ENCODE measurements at places on chromosomes 1 and 21. TPM values are rescaled to one million over a fixed set of nuclear protein-coding genes. Genes with fewer than 3 reads are reported as not detected.

DNA sequence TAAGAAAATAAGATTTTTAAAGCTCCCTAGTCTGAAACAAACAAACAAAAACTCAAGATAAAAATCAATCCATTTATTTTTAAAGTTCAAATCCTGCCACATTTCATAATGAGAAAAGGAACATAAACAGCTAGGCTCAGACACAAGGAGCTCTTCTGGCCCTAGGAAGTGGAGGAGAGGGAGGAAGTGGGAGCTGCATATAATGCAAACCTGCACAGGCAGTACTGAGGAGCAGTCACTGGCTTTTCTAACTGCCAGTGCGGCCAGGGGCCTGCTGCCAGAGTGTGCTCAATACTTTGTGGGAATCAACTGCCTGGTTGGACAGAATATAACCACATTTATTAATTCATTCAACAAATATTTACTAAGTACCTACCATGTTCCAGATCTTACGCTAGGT is 139.8 kb upstream of the SPATA6 start:
- DNase-seq, result no peak
- no peaks in the 10 kb centered on the region for H3K36me3 ChIP-seq
- no peak overlapping the region for H3K27ac ChIP-seq
- H3K4me1 ChIP-seq, result no peaks in the 10 kb centered on the region
- H3K4me3 ChIP-seq, result no peak overlapping the region

CELA3A gene
- total RNA-seq, result not detected

GRCh38 chr1:3265835-3266805 is 188.3 kb upstream of the ARHGEF16 start:
- H3K4me3 ChIP-seq, result no peak overlapping the region
- H3K27me3 ChIP-seq, result no peaks in the 10 kb centered on the region
- no peaks in the 10 kb centered on the region for H3K4me1 ChIP-seq
- DNase-seq, result no peak
- no peaks in the 10 kb centered on the region for H3K36me3 ChIP-seq

FAM110D gene
- not detected for total RNA-seq

LRRN2 gene
- not detected for total RNA-seq

DNA sequence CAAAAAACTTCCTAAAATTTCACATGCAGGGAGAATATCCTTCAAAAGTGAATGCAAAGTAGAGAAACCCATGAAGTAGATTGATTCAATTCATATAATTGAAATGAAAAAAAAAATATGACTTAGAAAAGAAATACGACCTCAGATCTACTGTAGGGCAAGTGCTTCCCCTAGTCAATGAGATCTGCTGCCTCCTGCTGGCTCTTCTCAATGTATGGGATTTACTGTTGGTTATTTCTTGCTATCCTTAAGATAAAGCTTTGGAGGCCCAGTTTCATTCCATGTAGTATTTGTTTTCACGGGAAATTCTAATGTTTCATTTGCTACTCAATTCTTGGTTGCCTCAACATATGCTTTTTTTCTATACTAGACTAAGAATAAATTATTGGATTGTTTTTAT is 46.2 kb downstream of the ZNF648 start:
- no peak overlapping the region for H3K4me3 ChIP-seq
- no peaks in the 10 kb centered on the region for H3K4me1 ChIP-seq
- peaks cover 2% of the 10 kb centered on the region for H3K27me3 ChIP-seq
- no peak for DNase-seq
- H3K27ac ChIP-seq, result no peak overlapping the region

ZNF697 gene
- total RNA-seq, result not detected

DNA sequence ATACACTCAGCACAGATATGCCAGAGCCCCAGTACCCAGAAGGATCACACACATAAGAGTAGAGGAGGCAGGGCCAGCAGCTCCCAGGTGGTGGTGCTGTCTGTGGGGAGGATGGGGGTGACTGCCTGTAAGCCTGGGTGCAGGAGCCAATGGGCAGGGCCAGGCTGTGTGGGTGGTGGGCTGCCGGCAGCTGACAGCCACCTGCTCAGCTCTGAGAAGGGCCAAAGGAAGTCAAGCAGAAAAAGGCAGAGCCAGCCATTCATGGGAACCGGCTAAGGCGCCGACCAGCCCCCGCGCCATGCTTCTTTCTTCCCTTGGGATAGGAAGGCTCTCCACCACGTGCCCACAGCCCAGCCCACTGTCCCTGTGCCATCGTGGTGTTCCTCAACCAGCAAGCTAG is 14.1 kb downstream of the PIK3C2B start:
- H3K4me3 ChIP-seq, result no peak overlapping the region
- H3K27ac ChIP-seq, result no peak overlapping the region
- no peak for DNase-seq
- peaks cover 2% of the 10 kb centered on the region for H3K4me1 ChIP-seq

LMOD1 gene
- total RNA-seq, result not detected

DNA sequence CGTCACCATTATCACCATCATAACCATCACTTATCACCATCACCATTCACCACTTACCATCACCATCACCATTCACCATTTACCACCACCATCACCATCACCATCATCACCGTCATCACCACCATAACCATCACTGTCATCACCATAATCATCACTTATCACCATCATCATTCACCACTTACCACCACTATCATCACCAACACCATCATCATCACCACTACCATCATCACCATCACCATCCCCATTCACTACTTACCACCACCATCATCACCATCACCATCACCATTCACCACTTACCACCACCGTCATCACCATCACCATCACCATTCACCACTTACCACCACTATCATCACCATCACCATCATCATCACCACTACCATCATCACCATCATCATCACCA is 151.8 kb downstream of the CAMTA1 start:
- H3K4me1 ChIP-seq, result no peaks in the 10 kb centered on the region
- no peak overlapping the region for H3K4me3 ChIP-seq
- peaks cover 16% of the 10 kb centered on the region for H3K27me3 ChIP-seq
- no peak overlapping the region for H3K27ac ChIP-seq
- no peak for DNase-seq

- H3K27me3 ChIP-seq, result no peaks in the 10 kb centered on the region
- H3K36me3 ChIP-seq, result peaks cover 20% of the 10 kb centered on the region
- H3K4me1 ChIP-seq, result peaks cover 68% of the 10 kb centered on the region
- no peak for DNase-seq
These were observed 13.9 kb downstream of the ARID4B start for GRCh38 chr1:235313931-235314678.

PODN gene
- total RNA-seq, result not detected

SPRR2A gene
- total RNA-seq, result not detected

DNA sequence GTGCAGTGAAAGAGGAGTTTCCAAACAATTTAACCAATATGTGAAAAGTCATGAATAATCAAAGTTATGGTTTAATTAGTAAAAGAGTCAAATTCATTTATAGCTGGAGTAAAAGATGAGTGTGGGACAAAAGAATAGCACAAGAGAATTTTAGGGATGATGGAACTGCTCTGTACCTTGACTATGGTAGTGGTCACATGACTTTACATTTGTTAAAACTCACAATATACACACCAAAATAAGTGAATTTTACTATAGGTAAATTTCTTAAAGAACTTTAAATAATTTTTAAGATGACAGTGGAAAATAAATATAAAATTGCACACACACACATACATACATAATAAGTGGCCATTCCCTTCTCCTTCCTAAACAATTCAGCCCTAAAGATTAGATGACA is 13.6 kb downstream of the CDC42BPA start:
- H3K36me3 ChIP-seq, result no peaks in the 10 kb centered on the region
- H3K4me3 ChIP-seq, result no peak overlapping the region
- no peak overlapping the region for H3K27ac ChIP-seq
- H3K27me3 ChIP-seq, result peaks cover 9% of the 10 kb centered on the region

DNA sequence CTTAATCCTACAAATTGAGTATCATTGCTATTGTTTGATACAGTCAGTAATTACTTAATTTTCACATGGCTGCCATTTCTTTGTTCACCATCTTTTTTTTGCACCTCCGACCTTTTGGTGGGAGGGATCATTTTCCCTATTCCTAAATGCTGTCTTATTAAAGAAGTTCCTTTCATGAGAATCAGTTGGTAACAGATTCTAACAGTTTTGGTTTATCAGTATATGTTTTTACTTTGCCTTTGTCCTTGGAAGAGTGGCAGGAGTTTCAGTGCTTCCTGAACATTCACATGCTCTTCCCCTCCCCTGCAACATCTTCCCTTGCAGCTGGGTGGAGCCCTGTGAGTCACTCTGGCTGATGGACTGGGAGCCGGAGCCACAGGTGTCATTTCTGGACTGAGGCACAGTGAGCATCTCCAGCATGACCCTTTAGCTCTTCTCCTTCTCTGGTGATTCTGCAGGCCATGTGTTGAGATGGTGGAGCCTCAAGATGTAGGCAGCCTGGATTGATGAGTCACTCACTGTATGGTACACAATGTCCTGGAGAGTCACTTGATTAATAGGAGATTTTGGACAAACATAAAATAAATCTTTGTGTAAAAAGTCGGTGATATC is 217.7 kb downstream of the URB2 start:
- H3K4me3 ChIP-seq, result no peak overlapping the region
- DNase-seq, result no peak
- H3K27ac ChIP-seq, result no peak overlapping the region
- peaks cover 3% of the 10 kb centered on the region for H3K27me3 ChIP-seq
- no peaks in the 10 kb centered on the region for H3K4me1 ChIP-seq

- H3K4me3 ChIP-seq, result peak overlapping the region; percentile 7
- peaks cover 87% of the 10 kb centered on the region for H3K36me3 ChIP-seq
- H3K27ac ChIP-seq, result peak overlapping the region; percentile 53
- H3K4me1 ChIP-seq, result peaks cover 52% of the 10 kb centered on the region
- H3K27me3 ChIP-seq, result no peaks in the 10 kb centered on the region
These were observed 26.6 kb downstream of the IL6R start for GRCh38 chr1:154431586-154432373.

GRCh38 chr1:4590756-4591155 is 63.7 kb upstream of the AJAP1 start:
- H3K36me3 ChIP-seq, result no peaks in the 10 kb centered on the region
- no peak overlapping the region for H3K27ac ChIP-seq
- no peak for DNase-seq

ARMH1 gene
- 24.8 TPM for total RNA-seq

GRCh38 chr1:87165177-87165576 is 163.5 kb upstream of the LMO4 start:
- no peaks in the 10 kb centered on the region for H3K4me1 ChIP-seq
- peaks cover 1% of the 10 kb centered on the region for H3K27me3 ChIP-seq
- no peak overlapping the region for H3K4me3 ChIP-seq

RASSF5 gene
- 158 TPM for total RNA-seq

GRCh38 chr1:58515794-58516401 is 30.6 kb downstream of the OMA1 start:
- H3K27ac ChIP-seq, result no peak overlapping the region
- H3K27me3 ChIP-seq, result no peaks in the 10 kb centered on the region
- H3K4me1 ChIP-seq, result peaks cover 4% of the 10 kb centered on the region
- H3K4me3 ChIP-seq, result no peak overlapping the region

GRCh38 chr1:10909697-10910680 is 102.5 kb upstream of the TARDBP start:
- no peak overlapping the region for H3K4me3 ChIP-seq
- no peak overlapping the region for H3K27ac ChIP-seq
- peak; percentile 63 for DNase-seq
- H3K27me3 ChIP-seq, result no peaks in the 10 kb centered on the region

TSPAN2 gene
- 5.0 TPM for total RNA-seq

IL22RA1 gene
- total RNA-seq, result not detected

DNA sequence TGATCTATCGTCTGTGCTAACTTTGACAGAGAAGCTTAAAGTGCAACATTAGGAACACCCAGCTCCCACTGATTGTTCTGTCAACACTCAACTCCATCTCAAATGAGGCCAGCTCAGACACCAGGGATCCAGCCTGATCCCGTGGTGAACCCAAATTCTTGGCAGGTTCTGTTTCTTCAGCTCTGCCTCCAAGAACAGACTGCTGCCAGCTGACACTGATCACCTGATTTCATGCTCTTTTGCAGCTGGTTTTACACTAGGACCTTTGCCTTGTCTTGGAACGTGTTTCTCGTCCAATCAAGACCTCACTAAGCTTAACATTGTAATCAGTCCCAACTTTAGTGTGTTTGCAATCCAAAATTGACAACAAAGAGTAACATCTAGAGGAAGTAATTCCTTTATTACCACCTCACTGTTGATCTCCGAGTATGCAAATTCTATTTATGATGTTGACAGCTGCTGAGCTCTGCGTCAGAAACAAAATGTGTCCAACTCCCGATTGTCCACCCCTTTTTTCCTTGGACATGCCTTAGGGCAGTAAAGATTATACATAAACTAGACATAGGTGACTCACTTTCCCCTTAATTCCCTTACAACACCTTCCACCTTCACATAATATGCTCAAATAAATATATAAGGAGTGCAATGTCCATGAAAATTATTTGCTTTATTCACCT is 1.6 kb upstream of the HYI start:
- DNase-seq, result no peak
- peaks cover 6% of the 10 kb centered on the region for H3K36me3 ChIP-seq
- peaks cover 10% of the 10 kb centered on the region for H3K4me1 ChIP-seq
- no peak overlapping the region for H3K4me3 ChIP-seq
- peaks cover 19% of the 10 kb centered on the region for H3K27me3 ChIP-seq

DNA sequence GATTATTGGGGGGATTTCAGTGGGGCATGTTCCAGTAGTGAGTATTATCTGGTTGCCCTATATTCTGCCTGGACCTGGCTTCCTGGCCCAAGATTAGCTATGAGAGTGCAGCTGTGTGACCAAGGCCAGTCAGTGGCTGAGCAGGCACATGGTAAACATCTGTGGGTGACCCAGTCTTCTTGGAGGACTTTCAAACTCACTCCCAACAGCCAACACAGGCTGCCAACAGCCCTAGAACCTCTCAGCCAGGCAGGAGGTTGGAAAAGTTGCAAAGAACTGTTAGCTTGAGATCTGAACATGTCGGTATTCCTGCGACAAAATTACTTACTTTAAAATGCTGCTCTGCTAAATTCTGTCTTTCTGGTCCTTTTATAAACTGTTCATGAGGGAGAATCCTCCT is 192.4 kb downstream of the TGFBR3 start:
- H3K27me3 ChIP-seq, result no peaks in the 10 kb centered on the region
- peaks cover 12% of the 10 kb centered on the region for H3K36me3 ChIP-seq
- no peak overlapping the region for H3K27ac ChIP-seq
- no peak for DNase-seq

- H3K27ac ChIP-seq, result no peak overlapping the region
- no peaks in the 10 kb centered on the region for H3K36me3 ChIP-seq
- H3K4me3 ChIP-seq, result no peak overlapping the region
These were observed 412.8 kb upstream of the LYPLAL1 start for GRCh38 chr1:218760601-218761570.

C1QA gene
- total RNA-seq, result not detected

GRCh38 chr1:182723200-182723599 is 38.8 kb upstream of the RGS8 start:
- no peak overlapping the region for H3K4me3 ChIP-seq
- H3K27me3 ChIP-seq, result peaks cover 1% of the 10 kb centered on the region
- DNase-seq, result no peak
- no peaks in the 10 kb centered on the region for H3K36me3 ChIP-seq
- no peaks in the 10 kb centered on the region for H3K4me1 ChIP-seq

DNA sequence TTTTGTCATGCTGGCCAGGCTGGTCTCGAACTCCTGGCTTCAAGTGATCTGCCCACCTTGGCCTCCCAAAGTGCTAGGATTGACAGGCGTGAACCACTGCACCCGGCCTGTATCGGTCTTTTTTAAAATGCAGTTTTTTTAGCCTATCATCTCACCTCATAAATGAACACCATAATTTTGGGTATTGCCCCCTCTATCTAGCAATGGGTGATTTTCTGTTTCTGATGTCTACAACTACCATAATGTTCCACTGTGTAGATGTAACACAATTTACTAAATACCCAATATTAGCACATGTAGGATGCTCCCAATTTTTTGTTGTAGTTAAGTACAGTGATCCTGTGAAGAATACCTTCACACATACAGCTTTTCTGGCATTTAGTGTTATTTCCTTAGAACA is 2.0 kb upstream of the CAMTA1 start:
- no peak for DNase-seq
- H3K27me3 ChIP-seq, result no peaks in the 10 kb centered on the region
- no peak overlapping the region for H3K27ac ChIP-seq
- H3K36me3 ChIP-seq, result no peaks in the 10 kb centered on the region
- H3K4me3 ChIP-seq, result peak overlapping the region; percentile 65
- peaks cover 25% of the 10 kb centered on the region for H3K4me1 ChIP-seq

Data from CD4-positive, CD25-positive, alpha-beta regulatory T cell (primary cell).